ENCODE measurements at places on chromosomes 5 and 9.

DNA sequence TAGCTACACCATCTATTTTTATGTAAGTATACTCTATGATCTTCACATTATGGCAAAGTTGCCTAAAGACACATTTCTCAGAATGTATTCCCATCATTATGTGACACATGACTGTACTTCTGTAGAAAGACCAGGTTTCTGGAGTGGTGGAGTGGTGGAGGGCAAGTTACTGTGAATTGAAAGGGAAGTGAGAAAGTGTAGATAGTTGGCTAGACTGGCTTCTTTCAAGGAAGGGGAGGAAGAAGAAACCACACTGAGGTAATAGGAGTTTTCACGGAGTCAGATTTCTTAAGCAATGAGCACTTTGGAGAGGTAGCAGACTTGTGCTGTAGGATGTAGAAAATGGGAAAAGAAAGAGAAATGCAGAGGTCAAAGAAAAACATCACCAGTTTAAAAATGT lies 50.9 kb upstream of the EQTN start:
- no peak for DNase-seq

DNA sequence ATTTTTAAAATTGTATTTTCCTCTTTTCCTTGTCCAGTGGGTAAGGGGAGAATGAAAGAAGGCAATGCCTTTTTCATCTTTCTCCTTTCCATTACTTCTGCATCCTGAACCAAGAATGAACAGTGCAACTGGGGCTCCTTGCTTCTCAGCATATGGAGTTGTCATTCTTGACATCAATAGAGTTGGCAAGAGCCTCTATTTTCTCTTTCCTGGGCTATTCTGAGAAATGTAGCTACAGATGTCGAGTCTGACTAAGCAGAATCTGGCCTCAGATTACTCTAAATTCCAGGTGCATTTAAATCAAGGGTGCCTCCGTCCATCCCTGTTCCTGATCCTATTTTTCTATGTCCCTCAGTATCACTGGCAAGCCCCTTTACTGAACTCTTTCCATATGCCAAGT lies 244.8 kb downstream of the GLIS3 start:
- DNase-seq: no peak

DNA sequence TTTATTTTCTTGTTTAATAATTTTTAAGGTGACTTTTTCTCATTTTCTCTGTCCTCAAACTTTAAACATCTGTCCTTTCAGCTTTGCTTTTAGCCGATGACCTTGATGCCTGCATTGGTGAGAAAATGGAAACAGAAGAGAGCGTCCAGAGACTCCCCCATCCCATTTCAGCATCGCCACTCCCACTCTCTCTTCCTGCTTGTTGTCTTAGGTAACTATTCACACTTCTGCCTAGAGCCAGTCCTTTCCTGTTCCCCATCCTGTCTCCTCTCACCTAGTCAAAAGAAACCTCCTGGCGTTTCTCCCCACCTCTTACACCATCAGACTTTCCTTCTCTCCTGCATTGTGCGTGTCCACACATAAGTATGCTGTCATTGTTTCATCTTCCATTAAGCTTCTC lies 124.6 kb downstream of the MAST4 start:
- DNase-seq: no peak

- no peak for DNase-seq
Observed at GRCh38 chr9:136754059-136754572, 3.9 kb downstream of the LCN8 start.

GRCh38 chr9:107263289-107263688 lies 19.8 kb upstream of the RAD23B start:
- DNase-seq: no peak

DNA sequence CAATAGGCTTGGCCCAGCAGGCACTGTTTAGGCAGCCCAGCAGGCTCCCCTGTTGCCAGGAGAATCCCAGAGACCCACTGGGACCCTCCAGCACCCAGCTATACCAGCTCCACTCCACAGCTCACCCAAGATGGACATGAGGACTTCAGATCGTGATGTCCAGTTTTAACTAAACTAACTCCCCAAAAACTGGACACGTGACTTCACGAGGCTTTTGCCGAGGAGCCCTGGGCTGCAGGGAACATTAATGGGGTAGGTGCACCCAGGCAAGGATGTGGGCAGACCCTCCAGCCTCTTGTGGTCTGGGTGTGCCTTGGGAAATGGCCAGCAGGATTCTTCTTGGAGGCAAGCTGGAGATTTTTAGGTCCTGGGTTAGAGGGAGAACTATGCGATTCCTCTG lies 8.9 kb upstream of the NKD2 start:
- DNase-seq: no peak

GRCh38 chr9:78713614-78714405 lies 416.9 kb downstream of the PSAT1 start:
- no peak for DNase-seq

GRCh38 chr9:73026375-73026774 lies 73.5 kb upstream of the ALDH1A1 start:
- DNase-seq: no peak

DNA sequence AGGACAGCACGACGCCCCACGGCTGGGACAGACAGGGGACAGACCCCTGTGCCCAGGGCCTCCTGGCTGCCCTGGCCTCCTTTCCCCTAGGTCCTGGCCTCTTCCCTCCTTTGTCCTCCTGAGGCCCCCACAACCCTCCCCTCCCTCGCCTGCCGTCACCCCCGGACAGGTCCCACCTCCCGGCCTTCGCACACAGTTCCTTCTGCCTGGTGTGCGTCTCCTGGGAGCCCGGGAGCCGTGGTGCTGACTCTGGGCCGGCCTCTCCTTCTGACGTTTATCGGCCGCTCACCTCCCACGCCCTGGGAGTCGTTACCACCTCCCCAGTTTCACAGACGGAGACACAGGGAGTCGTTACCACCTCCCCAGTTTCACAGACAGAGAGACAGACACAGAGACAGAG lies 25.1 kb upstream of the NOTCH1 start:
- no peak for DNase-seq

DNA sequence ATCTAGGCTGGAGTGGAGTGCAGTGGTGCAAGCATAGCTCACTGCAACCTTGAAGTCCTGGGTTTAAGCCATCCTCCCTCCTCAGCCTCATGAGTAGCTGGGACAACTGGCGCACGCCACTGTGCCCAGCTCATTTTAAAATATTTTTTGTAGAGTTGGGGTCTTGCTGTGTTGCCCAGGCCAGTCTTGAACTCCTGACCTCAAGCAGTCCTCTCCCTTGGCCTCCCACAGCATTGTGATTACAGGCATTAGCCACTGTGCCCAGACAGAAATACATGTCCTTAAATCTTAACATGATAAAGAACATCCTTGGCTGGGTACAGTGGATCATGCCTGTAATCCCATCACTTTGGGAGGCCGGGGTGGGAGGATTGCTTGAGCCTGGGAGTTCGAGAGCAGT lies 6.7 kb downstream of the ZNF483 start:
- no peak for DNase-seq

- DNase-seq: no peak
Observed at GRCh38 chr5:137815202-137815990, 52.3 kb upstream of the MYOT start.

DNA sequence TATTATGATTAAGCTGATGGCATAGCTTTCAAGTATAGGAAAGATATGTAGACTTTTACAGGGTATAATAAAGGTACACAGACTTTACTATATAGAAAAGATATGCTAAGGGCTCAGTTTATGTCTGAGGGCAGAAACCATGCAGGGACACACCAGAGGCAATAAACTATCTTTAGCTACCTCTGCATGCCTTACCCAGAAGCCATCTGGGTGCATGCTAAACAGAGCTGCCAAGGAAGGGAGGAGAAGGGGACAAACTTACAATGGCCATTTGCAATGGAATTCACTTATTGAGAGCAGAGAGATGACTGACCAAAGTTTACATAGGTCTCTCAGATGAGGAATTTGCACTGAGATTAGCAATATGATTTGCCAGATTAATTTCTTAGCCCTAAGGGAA lies 143.1 kb upstream of the NR4A3 start:
- no peak for DNase-seq
